ENCODE measurements at places on chromosomes 3 and 15. TPM values are rescaled to one million over a fixed set of nuclear protein-coding genes. Genes with fewer than 3 reads are reported as not detected.

GRCh38 chr3:126293370-126294082, 63.7 kb downstream of the KLF15 start:
- DNase-seq: no peak

- DNase-seq: no peak
These were observed 29.3 kb upstream of the SACM1L start for GRCh38 chr3:45659661-45660566.

DNA sequence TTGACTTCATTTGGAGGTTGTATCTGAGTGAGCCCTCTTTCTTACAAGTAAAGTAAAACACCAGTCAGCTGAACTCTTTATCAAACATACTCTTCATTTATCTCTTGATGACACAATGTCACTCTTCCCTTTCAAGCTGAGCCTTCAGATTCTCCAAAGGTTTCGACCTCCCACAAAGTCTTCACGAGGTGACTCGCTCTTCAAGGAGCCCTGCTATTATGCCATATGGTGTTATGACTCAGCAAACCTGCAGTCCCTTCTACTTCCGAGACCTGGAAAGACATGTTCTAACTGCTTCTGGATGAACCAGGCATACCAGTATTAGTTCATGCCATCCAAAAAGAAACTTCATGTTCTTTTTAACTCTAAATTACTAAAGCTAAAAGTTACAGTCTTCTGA, 23.1 kb downstream of the AADAC start:
- DNase-seq: peak; percentile 91

GRCh38 chr15:69388260-69388705, 25.9 kb upstream of the KIF23 start:
- peak; percentile 53 for DNase-seq

DNA sequence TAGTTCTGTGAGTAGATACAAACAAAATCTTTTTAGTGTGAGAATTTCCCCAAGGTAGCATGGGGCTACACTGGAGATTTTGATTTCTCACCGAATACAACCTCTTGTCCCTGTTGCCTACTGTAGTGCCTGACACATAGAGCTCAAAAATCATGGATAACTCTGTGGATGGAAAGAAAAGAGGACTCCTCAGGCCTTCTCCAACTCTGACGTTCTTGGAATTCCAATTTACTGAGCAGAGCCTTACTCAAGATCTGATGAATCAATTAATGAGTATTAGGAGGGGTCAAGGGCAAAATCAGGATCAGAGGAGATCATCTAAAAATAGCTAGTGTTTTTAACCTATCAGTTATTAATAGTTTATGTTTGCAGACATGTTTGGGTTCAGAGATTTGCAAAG, 46.7 kb upstream of the PYDC2 start:
- no peak for DNase-seq

DNA sequence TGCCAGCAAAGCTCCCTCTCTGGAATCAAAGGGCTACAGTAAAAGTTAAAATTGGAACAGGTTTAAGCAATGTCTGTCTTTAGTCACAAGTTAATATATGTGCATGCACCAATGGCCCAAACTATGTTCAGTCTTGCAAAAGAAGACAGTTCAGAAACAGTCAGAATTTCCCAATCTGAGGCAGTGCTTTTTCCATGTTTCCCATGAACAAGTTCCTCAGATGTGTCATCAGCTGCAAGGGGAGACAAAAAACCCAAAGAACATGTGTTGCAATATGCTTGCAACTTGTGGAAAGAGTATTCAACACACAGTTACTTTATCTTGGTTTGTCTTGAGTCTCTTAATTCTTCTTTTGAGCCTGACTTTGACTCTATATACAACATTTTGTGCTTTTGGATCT, 148.4 kb downstream of the USP13 start:
- DNase-seq: peak; percentile 88

GRCh38 chr3:105140899-105141367, 225.8 kb upstream of the ALCAM start:
- no peak for DNase-seq

DNA sequence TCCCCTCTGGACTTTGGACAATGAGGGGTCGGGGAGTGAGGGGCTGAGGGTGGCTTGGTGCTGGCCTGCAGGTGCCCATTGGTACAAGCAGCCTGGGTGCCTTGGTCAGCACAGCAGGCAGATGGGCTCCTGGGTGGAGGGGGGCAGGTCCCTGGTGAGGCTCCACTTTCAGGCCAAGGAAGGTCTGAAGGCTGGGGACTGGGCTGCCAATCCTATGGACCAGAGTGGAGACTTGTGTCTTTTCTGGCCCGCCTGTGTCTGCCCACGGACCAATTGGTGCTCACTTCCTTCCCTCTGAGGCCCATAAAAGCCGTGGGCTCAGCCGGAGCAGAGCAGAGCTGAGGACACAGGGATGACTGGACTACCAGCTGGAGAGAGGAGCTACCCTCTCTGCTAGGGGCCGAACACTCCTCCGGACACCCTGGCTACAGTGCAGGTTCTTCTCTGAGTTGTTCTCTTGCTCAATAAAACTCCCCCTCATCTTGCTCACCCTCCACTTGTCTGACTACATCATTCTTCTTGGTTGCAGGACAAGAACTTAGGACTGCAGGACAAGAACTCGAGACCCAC, 31.9 kb upstream of the IREB2 start:
- DNase-seq: no peak

DNA sequence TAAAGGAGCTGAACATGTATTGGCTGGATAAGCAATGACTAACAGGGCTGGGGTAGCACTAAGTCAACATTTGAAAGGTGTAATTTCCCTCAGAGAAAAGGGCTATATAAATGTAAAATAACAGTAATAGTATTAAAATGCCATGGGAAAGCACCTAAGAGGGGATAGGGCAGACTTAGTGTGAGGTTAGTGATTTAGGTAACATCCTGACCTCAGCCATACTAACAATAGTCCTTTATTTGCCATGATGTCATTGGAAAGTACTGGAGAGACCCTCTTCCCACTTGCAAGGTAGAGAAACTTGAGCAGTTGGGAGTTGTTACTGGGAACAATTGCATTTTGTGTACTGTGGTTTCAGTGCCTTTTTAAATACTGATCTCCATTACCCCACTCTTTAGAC, 103.4 kb downstream of the LSAMP start:
- no peak for DNase-seq

- peak; percentile 45 for DNase-seq
These were observed 19.2 kb upstream of the SYNM start for GRCh38 chr15:99085413-99086326.

Gene TM4SF1
- polyA plus RNA-seq: 285 TPM

Gene GCNT3
- 0.18 TPM for polyA plus RNA-seq

Gene QRICH1
- 72.2 TPM for polyA plus RNA-seq

Gene GOLGA8J
- not detected for polyA plus RNA-seq

Gene CRYGS
- polyA plus RNA-seq: 1.1 TPM

Gene SPRED1
- polyA plus RNA-seq: 6.8 TPM

Gene XCR1
- not detected for polyA plus RNA-seq

Gene GOLGA6L4
- polyA plus RNA-seq: 0.22 TPM

Gene ABHD17C
- 21.7 TPM for polyA plus RNA-seq

Gene CCDC33
- polyA plus RNA-seq: 0.20 TPM

Gene GREM1
- 0.03 TPM for polyA plus RNA-seq

Gene BRPF1
- 8.4 TPM for polyA plus RNA-seq

All from mammary epithelial cell (primary cell).